SK-N-SH (cell line): ENCODE measurements at places on chromosomes 16 and 17.

- no peak for DNase-seq
Observed at GRCh38 chr17:47995241-47995935, 24.5 kb downstream of the CDK5RAP3 start.

- peak; percentile 47 for DNase-seq
Observed at GRCh38 chr17:48129981-48130380, 22.4 kb downstream of the SNX11 start.

GRCh38 chr17:75338335-75338734 lies 49.1 kb upstream of the SLC25A19 start:
- no peak for DNase-seq

- DNase-seq = no peak
Observed at GRCh38 chr16:66524601-66525164, 25.2 kb downstream of the TK2 start.

- no peak for DNase-seq
Observed at GRCh38 chr17:57302690-57303465, 46.6 kb downstream of the MSI2 start.

- DNase-seq = no peak
Observed at GRCh38 chr17:40511136-40511535, 9.7 kb upstream of the TNS4 start.

DNA sequence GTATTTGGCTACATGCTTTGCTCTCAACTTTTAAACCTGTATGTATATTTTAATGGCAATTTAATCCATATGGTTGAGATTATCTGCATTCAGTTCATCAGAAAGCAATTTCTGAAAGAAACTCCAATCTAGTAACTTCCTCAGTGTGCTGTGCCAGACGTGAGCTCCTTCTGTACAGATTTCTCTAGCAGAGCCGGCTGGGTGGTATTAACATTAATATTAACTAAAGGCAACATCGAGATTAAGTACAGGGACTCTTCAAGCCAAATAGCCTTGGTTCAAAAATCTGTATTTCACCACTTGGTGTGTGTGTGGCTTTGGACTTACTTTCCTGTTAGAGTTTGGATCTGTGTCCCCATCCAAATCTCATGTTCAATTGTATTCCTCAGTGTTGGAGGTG lies 55.5 kb upstream of the NUDT7 start:
- DNase-seq = no peak

DNA sequence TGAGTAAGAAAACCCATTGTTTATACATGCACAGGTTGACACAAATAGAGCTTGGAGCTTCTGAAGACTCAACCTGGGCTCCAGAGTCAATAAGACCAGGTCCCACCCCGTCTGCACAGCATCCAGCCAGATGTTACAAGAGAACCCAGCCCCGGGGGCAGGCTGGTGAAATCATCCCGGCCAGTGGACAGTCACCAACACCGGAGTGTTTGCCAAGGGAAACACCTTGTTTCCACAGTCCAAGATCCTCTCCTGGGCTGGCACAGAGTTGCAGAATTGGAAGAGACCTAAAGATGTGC lies 90.3 kb downstream of the RAB11FIP4 start:
- no peak for DNase-seq

- DNase-seq = no peak
Observed at GRCh38 chr17:36510636-36511035, 24.0 kb downstream of the MYO19 start.

DNA sequence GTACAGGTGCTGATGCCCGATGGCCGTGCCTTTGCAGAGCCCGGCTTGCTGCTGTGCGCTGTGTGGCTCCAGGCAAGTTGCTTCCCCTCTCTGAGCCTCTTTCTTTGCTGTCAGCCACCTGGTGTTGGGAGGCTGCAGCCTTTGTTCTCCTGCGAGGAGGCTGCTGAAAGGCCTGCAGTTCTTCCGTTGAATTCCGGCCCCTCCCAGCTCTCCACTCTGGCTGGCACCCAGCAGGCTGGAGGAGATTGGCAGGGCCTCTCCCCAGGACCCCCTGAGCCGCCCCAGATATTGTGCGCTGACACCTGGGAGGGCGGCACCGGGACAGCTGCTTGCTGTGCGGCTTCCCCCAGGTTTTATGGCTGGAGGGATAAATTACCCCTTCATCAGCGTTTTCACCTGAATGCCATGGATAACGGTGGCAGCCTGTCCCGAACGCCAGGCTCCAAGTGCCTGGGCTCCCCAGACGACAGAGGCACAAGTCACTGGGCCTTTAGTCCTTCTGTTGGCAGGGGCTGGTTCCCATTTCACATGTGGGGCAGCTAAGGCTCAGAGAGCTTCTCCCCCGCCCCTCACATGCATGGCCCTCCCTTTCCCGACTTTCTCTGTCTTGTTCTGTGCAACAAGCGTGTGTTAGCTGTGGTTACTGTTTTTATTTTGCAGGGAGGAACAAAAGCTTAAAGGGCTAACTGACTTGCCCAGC lies 35.1 kb upstream of the GSE1 start:
- DNase-seq = no peak
